Effector CD4-positive, alpha-beta T cell (primary cell): ENCODE measurements at places on chromosomes 3 and 15.

DNA sequence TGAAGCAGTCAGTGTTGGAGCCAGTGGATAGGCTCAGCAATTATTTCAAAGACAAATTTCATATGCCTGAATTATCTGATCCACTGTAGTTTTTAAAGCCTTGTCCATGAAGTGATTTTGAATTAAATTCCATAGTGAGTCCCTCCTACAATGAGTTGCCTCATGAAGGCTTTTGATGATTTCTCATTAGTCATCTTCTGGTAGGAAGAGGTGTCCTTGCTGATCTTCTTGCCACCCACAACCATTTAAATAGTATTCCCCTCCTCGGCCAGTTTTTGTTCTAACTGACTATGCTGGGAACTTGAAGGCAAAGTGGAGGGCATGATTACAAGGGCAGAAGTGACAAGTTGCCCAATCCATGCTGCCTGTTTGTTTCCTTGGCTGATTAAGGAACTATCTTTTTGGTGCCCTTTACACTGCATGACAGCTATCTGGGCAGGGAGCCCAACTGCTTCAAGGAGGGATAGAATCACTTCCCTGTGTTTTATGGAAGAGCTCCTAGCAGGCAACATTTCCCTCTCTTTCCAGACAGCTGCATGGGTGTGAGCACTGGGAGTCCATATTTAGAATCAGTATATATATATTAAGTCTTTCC, 617.5 kb downstream of the ZPLD1 start:
- no peak for DNase-seq

GRCh38 chr3:133574260-133574881, 885 bp downstream of the CDV3 start:
- DNase-seq, result peak; percentile 62

DNA sequence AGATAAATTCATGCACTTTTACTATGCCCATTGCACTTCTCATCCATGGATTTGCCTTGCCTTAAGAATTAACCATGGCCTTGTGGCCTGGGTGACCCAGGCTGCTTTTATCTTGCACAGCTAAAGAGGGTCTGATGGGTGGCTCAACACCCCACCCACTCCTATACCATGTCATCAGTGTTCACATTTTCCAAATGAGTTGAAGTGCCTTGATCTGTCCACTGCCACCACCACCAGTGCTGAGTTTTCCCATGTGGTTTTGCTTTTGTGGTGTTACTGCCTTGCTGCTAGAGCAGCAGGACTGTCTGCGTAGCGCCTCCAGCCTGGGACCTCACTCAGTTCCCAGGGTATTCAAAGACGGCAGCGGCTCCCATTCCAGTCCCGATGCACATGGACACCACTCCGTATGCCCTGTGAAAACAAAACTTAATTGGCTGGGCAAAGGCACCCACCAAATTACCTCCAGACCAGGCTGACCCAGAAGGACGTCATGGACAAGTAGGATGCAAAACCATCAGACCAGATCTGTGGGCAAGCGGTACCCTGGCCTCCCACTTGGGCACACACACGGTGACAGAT, 14.1 kb downstream of the ACAA1 start:
- no peak for DNase-seq

GRCh38 chr15:84879088-84879780, 5.2 kb upstream of the SLC28A1 start:
- DNase-seq, result no peak

- DNase-seq, result no peak
Observed at GRCh38 chr15:29740692-29741311, 81.5 kb downstream of the TJP1 start.
